ENCODE measurements at places on chromosomes 12 and 14. TPM values are rescaled to one million over a fixed set of nuclear protein-coding genes. Genes with fewer than 3 reads are reported as not detected.

The SLC48A1 gene
- total RNA-seq, result 29.0 TPM

The AQP6 gene
- not detected for total RNA-seq

The SMCO2 gene
- total RNA-seq, result 0.36 TPM

The AKT1 gene
- 67.0 TPM for total RNA-seq

The KRT2 gene
- not detected for total RNA-seq

The AKAP6 gene
- 0.54 TPM for total RNA-seq

The RAB15 gene
- total RNA-seq, result 21.6 TPM

The TRIM9 gene
- total RNA-seq, result 8.7 TPM

The EMP1 gene
- 156 TPM for total RNA-seq

The IGF1 gene
- total RNA-seq, result not detected

All from A549 treated with ZK216348 at 1 μM for 4 hours (cell line).